ENCODE measurements at places on chromosomes 3 and 15.
A peak's percentile ranks its signal among the peaks of the same experiment; 100 is the strongest.

DNA sequence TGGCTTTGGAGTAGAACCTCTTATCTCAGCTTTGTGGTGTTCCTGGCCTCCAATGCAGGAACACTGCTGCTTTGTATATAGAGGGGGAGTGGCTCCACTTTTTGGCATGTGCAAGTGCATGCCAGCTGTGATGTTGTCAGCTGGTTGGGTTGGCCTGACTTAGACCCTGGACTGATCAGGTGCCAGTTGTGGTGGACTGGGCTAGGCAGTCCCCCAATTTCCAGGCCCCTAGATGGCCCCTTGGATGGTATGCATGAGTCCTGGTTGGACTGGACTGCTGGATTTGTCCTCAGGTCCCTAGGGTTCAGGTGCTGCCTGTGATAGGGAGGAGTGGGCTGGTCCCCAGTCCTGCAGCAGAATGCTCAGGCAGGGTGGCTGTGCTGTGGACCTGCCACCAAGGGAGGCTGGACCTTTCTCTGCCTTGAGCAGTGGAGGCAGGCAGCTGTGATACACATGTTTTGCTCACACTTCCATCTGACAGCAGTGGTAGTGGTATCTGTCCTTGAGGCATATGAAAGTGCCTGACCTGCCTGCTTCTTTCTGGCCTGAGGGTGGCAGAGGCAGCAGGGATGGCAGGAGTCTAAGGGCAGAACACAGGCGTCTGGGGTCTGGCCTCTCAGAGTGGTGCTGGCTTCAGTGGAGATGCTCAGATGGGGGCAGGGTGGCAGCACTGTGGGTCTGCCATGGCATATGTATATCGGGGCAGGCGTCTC, 74.8 kb downstream of the STXBP5L start:
- DNase-seq = no peak

DNA sequence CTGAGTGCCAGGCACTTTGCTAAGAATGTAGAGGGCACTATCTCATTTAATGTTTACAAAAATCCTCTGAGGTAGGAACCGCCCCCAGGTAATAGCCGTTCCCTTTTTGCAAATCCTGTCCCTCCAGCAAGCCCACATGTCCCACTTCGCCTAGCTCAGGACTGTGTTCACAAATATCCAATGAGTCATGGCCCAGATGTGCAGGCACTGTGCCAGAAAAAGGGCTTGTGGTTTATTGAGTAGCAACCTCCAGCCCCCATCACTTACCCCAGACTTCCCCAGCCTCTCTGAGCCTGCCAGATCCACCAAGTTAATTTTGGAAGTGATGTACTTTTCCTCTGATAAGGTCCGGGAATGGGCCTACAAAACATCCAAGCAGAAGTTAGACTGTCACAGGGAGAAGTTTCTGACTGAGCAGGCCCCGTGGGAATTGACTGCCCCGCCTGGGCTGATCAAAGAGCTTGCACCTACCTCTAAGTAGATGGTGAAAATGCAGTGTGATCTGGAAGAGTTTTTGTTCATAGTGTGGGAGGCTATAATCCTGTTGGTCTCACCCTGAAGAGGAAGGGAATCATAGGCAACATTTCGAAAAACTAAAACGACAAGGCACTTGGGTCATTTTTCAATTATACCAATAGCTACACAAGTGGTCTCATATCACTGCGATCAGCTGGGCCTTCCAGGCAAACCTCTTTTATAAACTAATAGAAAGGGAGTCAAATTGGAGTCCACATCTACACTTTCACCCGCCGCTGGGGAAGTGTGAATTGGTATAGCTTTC, 15.7 kb downstream of the KIF9 start:
- peak; percentile 93 for DNase-seq

DNA sequence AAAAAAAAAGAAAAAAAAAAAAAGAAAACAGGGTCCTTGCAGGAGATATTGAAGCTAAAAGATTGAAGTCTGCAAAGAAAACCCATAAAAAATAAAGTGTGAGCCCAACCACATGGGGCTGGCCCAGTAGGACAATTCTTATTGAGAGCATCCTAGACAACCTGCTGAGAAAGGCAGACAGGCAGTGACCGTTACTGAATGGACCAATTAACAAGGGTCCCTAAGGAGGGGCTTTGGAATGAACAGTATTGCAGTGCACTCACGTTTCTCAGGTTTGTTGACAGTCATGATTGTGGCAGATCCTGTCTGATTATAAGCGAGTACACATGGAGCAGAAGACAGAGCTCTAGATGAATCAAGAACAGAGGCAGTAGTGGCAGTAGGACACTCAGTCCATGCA, 168.6 kb downstream of the LSAMP start:
- DNase-seq = no peak

GRCh38 chr3:150049317-150049716, 78.6 kb upstream of the PFN2 start:
- no peak for DNase-seq

GRCh38 chr3:152797751-152798432, 37.0 kb upstream of the P2RY1 start:
- no peak for DNase-seq

DNA sequence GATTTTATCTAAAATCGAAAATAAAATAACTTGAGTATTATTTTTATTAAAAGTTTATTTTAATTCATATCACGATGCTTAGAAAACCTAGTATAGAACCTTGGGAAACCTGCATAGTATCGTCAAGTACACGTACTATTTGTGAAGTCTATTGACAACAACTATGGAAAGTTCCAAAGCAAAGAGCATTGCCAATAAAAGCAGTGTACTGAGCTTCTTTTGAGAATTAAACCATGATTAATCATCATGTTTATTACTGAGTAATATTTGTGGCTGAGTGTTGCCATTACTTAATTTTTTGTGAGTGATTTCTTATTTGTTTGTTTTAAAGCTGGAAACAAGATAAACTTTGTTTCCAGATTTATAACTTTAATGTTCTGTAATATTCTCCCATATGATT, 674.1 kb downstream of the CADM2 start:
- DNase-seq = no peak

- DNase-seq = no peak
Observed at GRCh38 chr15:94119298-94119811, 112.0 kb upstream of the MCTP2 start.

- DNase-seq = no peak
Observed at GRCh38 chr15:80461356-80462095, 57.3 kb downstream of the ARNT2 start.

DNA sequence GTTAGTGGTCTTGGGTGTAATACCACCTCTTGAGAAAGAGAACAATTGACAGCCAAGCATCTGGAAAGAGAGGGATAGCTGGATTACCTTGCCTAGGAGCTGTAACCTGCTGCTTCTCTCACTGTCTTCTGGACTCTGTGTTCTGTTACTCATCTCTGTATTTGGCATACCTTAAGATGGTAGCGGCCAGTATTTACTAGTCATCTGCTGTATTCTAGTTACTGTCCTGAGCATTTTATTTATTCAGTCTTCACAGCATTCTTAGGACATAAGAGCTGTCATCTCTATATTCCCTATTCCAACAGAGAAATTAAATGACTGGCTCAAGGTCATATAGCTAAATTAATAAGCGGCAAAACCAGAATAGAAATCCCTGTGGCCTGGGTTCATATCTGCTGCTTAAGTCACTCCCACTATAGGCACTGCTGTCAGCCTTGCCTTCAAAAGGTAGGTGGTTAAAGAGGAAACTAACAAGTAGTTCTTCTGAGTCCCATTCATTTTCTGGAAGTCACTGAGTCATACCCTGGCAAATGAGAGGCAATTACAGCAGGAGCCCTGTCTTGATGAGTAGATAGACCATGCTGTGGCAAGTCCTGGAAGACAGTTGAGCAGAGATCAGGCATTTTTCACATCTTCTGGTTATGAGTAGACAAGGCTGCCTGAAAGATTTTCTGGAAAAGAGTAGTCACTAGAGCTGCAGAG, 68.2 kb downstream of the RAB7A start:
- peak; percentile 96 for DNase-seq

DNA sequence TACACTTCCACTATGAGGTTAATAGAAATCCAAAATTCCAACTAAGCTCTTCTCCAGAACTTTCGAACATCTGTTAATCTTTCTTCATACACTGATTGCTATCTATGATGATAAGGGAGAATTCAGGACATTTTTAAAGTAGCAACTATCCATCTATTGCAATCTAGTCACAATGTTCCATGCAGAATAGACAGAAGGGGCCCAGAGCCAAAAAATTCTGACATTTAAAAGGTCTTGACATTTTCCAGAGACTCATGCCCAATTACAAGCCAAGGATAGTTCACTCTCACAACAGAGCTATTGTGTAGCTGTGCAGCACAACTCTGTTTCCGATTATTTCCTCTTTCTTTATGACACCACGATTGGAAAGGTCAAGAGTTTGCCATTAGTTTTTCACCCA, 999.7 kb upstream of the ALCAM start:
- DNase-seq = no peak

GRCh38 chr3:170746175-170746942, 123.6 kb downstream of the RPL22L1 start:
- DNase-seq = no peak

GRCh38 chr3:80470433-80470832, 702.6 kb upstream of the ROBO1 start:
- DNase-seq = no peak

DNA sequence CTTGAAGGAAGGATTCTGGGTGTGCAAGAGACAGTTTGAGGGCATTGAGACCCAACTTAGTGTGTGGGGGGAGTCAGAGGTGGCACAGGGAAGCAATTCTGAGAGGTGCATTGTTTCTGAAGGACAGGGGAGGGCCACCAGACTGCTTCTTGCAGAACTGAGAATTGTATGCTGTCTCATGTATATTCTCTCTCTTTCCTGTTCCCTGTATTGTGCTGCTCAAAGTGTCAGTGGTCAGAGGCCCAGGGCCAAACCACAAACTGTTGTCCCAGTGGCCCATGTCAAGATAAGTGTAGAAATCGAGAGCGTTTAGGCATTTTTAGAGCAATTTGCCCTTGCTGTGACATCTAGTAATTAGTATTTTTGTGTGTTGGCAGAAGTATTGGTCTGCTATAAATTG, 567.1 kb downstream of the EDEM1 start:
- DNase-seq = no peak

GRCh38 chr3:176988795-176989194, 208.5 kb downstream of the TBL1XR1 start:
- no peak for DNase-seq

DNA sequence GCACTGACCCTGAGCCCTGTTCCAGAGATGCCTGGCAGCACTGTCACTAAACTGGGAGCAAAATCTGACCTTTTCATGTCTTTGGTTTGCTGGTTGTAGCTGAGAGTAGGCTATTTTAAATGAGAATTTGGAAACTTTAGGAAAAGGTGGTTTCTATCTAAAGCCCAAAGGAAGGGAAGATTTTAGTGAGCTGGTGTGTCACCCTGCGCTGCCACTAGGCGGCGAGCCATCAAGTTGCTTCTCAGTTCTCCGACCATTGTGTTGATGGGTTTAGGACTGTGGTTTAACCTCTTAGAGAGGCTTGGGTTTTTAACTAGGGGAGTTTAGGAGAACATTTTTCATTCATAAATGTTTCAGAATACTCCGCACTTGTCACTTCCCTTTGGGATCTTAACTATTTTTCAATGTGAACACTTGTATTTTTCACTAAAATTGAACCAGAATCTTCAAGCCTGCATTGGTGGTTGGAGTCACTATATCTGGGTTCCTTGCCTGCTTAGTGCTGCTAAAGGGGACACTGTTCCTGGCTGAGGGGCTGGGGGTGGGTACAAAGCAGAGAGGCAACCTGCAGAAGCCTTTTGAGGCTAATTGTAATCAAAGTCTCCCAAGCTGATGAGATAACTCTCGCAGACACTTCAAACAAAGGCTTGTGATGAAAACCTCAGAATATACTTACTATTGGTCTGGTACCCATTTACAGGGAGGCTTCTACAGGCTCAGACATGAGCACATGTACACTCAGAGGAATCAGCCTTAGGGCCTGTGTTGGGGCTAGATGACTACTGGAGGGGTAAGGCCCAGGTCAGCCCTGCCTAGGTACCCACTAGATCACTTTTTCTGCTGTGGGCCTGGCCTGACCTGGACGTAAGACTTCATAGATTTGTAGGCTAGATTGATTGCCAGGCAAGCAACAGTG, 16.8 kb downstream of the EXOSC7 start:
- DNase-seq = peak; percentile 96

- DNase-seq = peak; percentile 67
Observed at GRCh38 chr3:120198305-120198878, 86.6 kb downstream of the GPR156 start.

DNA sequence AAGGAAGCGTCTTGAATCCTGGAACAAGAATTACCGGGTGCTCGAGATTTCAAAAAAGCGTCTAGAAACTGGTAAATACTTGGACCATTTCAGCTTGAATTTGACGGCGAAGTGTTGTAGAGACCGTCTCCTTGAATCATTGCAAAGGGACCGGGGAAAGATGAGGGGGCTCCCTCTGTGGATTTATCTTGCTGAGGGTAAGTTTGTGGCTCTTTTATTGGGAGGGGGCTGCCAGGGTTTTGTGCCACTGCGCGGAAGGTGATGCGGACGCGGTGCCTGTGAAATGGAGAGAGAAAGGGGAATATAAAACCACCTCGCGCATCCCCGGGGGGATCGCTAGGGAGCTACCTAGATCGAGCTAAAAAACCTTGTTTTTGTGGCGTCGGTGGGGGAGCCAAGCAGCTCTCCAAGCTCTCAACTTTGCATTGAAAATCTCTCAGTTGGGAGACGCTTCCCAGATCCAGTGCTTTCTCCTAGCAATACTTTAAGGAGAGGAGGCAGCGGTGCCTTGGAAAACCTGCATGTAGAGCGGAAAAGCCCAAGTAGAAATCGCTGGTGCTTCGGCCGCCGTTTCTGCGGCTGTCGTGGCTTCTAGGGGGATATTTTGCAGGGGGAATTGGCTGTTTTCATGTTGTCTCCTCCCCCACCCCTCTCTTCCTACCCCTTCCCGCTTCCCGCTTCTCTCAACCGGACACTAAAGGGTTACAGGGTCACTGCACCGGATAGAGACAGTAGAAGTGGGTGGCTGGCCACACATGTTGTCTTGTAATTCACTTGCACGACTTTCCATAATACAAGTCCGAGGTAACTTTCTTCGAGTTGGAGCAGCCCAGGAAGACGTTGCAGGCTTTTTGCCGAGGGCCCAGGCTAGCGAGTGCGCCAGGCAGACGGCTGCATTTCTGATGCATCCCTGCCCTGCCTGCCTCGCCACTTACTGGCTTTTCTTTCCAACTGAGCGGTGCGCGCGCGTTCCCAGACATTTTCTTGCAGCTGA, 187.6 kb downstream of the NLGN1 start:
- DNase-seq = no peak

- DNase-seq = no peak
Observed at GRCh38 chr15:81293728-81294515, 30.0 kb downstream of the STARD5 start.

GRCh38 chr15:92417716-92418115, 24.0 kb downstream of the ST8SIA2 start:
- DNase-seq = no peak

DNA sequence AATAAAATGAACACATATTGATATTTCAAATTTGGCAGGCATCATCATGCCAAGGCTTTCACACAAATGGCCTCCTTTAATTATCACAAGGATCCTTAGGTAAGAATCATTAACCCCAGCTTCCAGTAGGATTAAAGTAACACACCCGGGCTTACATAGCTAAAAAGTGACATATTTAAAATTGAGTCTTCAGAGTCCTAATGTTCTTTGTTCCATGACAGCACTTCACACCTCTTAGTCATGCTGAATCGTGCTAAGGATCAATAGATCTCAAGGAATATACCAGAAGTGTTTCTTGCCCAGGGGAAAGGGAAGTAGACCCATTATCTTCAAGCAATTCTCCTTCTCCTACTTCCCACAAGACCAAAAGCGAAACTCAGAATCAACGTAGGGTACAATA, 76.6 kb upstream of the SOX2 start:
- no peak for DNase-seq
